ENCODE measurements at places on chromosomes 5 and 9. TPM values are rescaled to one million over a fixed set of nuclear protein-coding genes. Genes with fewer than 3 reads are reported as not detected.

GRCh38 chr9:37935096-37935495, 31.2 kb upstream of the SLC25A51 start:
- no peak overlapping the region for H3K27ac ChIP-seq
- no peaks in the 10 kb centered on the region for H3K27me3 ChIP-seq
- peaks cover 27% of the 10 kb centered on the region for H3K4me1 ChIP-seq
- no peak overlapping the region for H3K4me3 ChIP-seq

DNA sequence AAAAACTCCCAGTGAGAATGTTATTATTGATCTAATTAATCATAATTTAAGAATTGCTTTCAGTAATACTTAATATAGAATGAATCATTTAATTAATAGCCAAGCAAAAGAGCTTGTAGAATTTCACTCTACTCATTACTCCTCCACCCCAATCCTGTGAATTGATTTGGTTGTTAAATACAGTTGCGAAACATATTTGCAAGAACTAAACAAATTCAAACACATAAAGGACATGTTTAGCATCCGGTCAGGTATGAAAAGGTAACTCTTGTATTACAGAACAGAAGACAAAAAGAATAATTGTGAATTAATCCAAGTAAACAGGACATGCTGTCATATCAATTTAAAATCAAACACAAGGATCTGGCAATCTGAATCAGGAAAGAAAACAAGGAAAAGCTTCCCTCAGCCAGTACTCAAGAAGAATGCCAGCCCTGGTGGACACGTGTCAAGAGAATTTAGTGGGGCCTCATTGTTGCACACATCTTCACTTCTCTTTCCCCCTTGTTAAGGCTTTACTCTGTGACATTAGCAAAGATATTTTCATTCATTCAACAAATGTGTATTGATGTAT, 89.4 kb upstream of the SLC12A2 start:
- H3K4me3 ChIP-seq, result no peak overlapping the region
- no peak for DNase-seq
- no peaks in the 10 kb centered on the region for H3K36me3 ChIP-seq
- H3K27ac ChIP-seq, result no peak overlapping the region
- H3K27me3 ChIP-seq, result no peaks in the 10 kb centered on the region

The TAF1L gene
- not detected for total RNA-seq

DNA sequence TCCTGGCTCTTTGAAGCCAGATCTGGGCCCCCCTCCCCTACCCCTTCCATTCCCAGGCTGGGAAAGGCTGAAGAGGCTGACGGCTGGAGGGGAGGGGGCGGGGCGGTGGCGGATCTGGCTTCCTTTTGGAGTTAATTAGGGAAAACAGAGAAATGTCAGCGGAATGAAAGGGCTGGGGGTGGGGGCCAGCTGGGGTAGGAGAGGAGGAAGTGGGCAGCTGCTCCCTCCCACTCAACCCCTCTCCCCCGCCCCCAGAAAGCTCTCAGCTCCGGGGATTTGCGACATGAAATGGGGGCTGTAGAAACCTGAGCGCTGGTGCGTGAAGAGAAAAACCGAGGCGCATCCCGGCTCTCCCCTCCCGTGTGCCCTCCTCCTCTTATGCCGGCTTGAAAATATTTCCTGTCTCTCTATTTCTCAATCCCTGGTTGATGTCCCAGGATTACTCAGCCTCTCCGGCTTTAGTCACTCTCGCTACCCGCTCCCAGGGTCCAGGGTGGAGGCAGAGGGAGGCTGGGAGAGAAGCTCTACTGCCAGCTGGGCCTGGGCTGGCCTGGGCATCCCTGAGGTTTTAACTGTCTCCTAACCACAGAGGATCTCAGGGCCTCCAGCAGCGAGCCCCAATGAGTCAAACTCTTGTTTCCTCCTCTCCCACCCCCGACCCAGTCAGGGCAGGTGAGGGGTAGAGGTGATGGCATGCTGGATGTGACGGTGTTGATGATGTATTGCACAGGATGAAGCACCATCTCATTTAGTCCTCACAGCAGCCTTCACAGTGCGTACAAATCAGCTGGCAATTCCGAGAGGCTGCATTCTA, 20.1 kb downstream of the PCDHGC5 start:
- H3K4me3 ChIP-seq, result no peak overlapping the region
- no peak for DNase-seq
- H3K36me3 ChIP-seq, result no peaks in the 10 kb centered on the region
- no peaks in the 10 kb centered on the region for H3K4me1 ChIP-seq

The IFNA21 gene
- not detected for total RNA-seq

DNA sequence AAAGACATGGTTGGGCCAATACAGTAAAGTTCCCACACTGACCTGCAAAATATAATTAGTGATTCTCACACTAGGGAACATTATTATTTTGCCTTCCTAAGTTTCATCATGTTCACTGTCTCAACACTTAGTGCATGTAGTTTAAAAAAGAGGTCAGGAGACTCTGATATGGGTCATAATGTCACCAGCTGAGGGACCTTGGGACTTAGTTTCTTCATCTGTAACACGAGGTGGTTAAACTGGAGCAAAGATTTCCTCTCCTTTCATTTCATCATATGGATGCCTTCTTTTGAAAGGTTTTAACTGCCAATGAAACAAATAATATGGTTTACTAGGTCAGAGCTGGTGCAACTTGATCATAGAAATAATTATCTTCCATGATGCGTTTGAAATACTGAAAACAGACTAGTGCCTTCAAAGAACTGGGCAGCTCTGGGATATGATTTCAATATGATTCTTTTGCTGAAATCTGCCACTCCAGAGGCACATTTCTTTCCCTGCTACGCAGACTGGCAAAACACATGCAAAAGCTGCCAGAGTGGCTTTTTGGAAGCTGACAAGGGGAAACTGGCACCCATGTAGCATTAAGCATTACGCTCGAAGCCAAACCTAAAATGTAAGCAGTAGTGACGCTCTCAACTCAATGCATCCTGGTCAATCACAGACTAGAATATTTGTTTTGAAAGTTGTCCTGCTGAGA, 20.8 kb downstream of the RETREG1 start:
- no peaks in the 10 kb centered on the region for H3K27me3 ChIP-seq
- no peak overlapping the region for H3K4me3 ChIP-seq
- H3K27ac ChIP-seq, result no peak overlapping the region
- DNase-seq, result no peak

- H3K27ac ChIP-seq, result no peak overlapping the region
- H3K27me3 ChIP-seq, result no peaks in the 10 kb centered on the region
- H3K36me3 ChIP-seq, result no peaks in the 10 kb centered on the region
- no peak for DNase-seq
- no peaks in the 10 kb centered on the region for H3K4me1 ChIP-seq
- no peak overlapping the region for H3K4me3 ChIP-seq
Observed at GRCh38 chr5:31156631-31157160, 36.8 kb upstream of the CDH6 start.

The WDR31 gene
- total RNA-seq, result 5.9 TPM

DNA sequence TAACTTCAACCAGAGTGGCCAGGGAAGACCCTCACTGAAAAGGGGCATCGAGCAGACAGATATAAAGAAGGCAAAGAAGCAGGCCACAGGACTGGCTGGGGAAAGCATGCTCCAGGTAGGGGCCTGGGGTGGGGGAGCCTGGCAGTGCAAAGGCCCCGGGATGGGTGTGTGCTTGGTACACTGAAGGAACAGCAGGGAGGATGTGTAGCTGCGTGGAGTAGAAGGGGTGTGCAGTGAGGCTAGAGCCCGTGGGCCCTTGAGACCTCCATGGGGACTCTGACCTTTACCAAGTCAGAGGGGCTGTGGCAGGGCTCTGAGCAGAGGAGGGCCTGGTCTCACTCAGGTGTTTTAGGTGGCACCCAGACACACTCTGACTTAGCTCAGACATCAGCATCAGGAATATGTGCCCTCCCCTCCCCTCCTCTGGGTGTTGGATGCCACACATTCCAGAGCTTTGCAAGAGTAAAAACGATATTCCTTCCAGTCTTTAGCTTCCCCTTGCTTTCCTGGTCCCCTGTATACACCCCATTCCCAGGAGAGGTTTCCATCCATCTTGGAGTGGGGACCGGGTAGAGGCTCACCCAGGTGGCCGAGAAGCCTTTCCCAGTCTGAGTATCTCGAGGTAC, 7.6 kb downstream of the TRIM7 start:
- no peak for DNase-seq
- H3K36me3 ChIP-seq, result no peaks in the 10 kb centered on the region
- H3K27ac ChIP-seq, result no peak overlapping the region
- no peak overlapping the region for H3K4me3 ChIP-seq

DNA sequence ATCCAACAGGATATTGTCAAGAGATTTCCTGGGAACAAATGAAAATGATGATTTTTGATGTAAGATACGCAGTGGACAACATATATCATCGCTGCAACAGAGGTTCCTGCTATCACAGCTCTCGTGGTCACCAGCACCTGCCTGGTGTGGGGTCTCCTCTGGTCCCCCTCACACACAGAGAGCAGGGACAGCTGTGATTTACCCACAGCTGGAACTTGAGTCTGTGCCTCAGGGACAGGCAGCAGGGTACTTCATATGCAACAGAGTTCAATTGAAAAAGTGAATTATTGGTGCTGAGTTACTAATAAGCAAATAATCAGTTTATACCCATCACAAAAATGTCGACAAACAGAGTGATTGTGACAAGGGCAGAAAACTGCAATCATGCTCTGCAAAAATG, 93.4 kb downstream of the LMX1B start:
- no peak overlapping the region for H3K4me3 ChIP-seq
- no peak for DNase-seq
- H3K27ac ChIP-seq, result no peak overlapping the region
- H3K4me1 ChIP-seq, result peaks cover 15% of the 10 kb centered on the region
- H3K36me3 ChIP-seq, result no peaks in the 10 kb centered on the region
- H3K27me3 ChIP-seq, result no peaks in the 10 kb centered on the region

The SLC6A19 gene
- total RNA-seq, result not detected

The HRCT1 gene
- 0.32 TPM for total RNA-seq

GRCh38 chr5:36635721-36636390, 29.4 kb downstream of the SLC1A3 start:
- no peaks in the 10 kb centered on the region for H3K27me3 ChIP-seq
- DNase-seq, result no peak

- H3K36me3 ChIP-seq, result no peaks in the 10 kb centered on the region
- DNase-seq, result no peak
- H3K27me3 ChIP-seq, result no peaks in the 10 kb centered on the region
- no peak overlapping the region for H3K4me3 ChIP-seq
Observed at GRCh38 chr5:115558388-115558956, 13.9 kb upstream of the FEM1C start.

DNA sequence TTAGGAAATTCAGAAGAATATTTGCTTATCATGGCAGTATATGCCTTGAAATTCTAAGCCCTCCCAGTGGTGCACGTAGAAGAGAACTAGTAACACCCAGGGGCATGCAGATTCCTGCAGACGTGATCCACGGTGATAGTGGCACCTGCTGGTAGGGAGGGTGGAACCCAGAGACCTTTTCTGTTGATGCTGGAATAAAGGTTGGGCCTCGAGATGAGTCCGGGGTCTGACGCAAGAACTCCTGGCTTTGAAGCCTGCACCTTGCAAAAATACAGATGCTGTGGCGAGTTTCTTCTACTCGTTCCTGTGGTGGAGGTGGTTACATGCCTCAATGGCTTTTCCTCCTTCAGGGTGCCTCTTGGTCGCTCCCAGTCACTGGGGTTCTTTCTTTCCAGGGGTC, 39.5 kb upstream of the PHF2 start:
- H3K4me3 ChIP-seq, result no peak overlapping the region
- H3K27me3 ChIP-seq, result no peaks in the 10 kb centered on the region
- no peaks in the 10 kb centered on the region for H3K4me1 ChIP-seq
- H3K36me3 ChIP-seq, result peaks cover 9% of the 10 kb centered on the region
- no peak for DNase-seq

DNA sequence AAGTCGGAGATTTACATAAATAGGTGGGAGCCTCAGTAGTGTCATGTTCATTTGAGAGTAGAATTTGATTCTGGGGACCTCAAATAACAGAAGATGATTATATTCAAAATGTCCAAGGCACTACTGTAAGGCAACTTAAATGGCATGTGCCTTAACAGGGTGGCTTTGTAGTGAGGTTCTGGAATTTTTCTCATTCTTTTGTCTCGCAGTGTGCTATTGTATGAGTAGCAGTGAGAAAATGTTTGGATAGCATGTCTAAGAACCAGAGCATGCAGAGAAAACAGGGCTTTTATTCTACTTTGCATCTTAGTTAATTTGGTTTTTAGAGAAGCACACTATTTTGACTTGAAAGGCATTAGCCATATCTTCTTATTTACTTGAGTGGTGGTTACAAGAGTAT, 25.0 kb downstream of the MAST4 start:
- H3K27ac ChIP-seq, result no peak overlapping the region
- no peaks in the 10 kb centered on the region for H3K4me1 ChIP-seq
- no peak overlapping the region for H3K4me3 ChIP-seq
- no peaks in the 10 kb centered on the region for H3K36me3 ChIP-seq
- peaks cover 49% of the 10 kb centered on the region for H3K27me3 ChIP-seq

DNA sequence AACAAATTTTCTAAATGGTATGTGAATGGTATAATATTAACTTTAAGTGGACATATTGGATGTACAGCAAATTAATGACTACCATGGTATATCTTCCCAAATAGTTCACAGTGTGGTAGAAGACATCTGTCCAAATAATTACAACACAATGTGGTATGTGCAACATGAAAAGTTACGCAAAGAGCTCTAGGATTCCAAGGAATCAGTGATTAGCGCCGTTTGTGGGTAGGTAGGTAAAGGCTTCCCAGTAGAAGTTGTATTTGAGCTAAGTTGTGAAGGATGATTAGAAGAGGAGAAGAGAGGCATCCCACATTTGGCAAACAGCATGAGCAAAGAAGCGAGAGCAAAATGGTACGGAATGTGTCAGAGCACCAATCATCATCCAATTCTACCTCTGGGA, 14.3 kb upstream of the KLF9 start:
- no peak for DNase-seq
- H3K4me1 ChIP-seq, result peaks cover 8% of the 10 kb centered on the region
- H3K36me3 ChIP-seq, result no peaks in the 10 kb centered on the region
- no peak overlapping the region for H3K27ac ChIP-seq

GRCh38 chr5:137800700-137801411, 46.7 kb upstream of the HNRNPA0 start:
- peaks cover 5% of the 10 kb centered on the region for H3K4me1 ChIP-seq
- no peak overlapping the region for H3K4me3 ChIP-seq

The PCDHA5 gene
- not detected for total RNA-seq

DNA sequence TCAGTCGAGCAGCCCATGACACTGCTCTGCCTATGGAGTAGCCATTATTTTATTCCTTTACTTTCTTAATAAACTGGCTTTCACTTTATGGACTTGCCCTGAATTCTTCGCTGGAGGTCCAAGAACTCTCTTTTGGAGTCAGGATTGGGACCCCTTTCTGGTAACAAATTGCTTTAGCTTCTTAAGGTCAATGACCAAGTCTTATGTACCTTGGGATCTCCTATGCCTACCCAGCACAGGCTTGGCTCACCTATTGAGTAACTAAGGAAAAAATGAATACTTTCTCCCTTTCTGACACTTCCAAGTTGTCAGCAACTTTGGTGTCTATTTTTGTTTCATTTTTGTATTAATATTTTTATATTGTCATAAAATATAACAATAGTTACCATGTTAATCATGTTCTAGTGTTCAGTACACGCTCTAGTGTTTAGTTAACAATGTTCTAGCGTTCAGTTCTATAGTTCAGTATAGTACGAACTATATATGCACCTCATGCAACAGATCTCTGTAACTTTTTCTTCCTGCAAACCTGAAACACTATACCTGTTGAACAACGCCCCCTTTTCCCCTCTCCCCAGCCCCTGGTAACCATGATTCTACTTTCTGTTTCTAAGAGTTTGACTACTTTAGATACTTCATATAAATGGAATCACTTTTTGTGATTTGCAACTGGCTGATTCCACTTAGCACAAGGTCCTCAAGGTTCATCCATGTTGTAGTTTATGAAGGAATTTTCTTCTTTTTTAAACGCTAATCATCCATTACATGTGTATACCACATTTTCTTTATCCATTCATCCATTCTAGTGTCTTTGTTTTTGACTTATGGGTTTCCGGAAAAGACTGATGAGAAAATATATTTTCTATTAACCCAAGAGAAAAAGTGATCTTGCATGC, 1.8 kb upstream of the RHOBTB3 start:
- H3K4me1 ChIP-seq, result peaks cover 54% of the 10 kb centered on the region
- H3K4me3 ChIP-seq, result no peak overlapping the region
- no peak for DNase-seq
- no peaks in the 10 kb centered on the region for H3K36me3 ChIP-seq
- H3K27ac ChIP-seq, result no peak overlapping the region

All from HCT116 (cell line).